Hypothalamus (tissue), 51 donors: ENCODE measurements at places on chromosomes 6 and 20.

DNA sequence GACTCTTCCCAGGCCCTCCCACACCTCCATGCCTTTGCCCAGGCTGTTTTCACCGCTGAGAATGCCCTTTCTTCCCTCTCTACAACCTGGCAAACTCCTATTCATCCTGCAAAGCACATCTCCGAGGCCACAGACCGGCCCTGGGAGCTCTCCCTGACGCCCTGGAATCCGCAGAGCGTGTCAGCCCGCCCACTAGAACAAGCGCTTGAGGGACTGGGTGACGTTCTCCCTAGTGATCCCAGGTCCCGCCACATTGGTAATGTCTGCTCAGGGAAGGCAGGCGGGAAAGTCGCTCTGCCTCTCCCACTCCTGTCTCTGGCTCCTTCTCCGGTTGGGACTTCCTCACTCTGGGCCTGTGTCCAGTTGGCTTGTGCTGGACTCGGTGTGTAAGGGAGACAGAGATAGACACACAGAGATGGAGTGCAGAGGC is 61.6 kb downstream of the SRC start:
- DNase-seq: no peak

DNA sequence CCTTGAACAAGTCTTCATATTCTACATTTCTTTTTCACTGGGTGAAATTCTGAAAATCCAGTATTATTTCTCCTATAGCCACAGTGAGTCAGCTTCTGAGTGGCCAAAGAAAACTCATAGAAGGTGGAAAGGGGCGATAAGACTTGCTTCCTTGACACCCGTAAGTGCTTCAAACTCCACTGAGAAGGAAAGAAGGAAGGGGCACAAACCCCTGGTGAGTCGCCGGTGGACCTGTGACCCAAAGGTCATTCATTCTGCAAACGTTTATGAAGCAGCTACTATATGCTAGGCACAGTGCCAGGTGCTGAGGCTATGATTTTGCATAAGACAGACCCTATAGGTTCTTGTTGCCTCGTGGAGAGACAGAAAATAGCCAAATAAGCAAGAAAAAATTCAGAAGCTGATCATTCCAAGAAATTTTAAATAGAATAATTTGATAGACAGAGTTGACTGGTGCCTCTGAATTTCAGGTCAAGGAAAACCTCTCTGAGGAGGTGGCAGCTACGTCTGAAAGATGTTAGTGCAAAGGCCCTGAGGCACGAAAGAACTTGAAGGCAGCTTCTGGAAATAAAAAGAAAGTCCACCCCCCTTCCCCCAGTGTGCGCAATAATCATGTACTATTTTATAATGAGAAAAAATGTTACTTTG is 118.2 kb downstream of the CD24 start:
- DNase-seq: no peak

- DNase-seq: no peak
These were observed 41.7 kb upstream of the PIM1 start for GRCh38 chr6:37127961-37128862.

GRCh38 chr6:120278689-120279396 is 929.3 kb upstream of the MAN1A1 start:
- no peak for DNase-seq

- DNase-seq: no peak
These were observed 36.5 kb downstream of the AKAP12 start for GRCh38 chr6:151276112-151276740.

GRCh38 chr6:89589297-89590025 is 49.1 kb downstream of the LYRM2 start:
- DNase-seq: no peak

- DNase-seq: no peak
These were observed 32.7 kb downstream of the LYRM2 start for GRCh38 chr6:89605861-89606260.

GRCh38 chr20:3174442-3175261 is 1.3 kb upstream of the LZTS3 start:
- DNase-seq: no peak

GRCh38 chr6:34459899-34460593 is 5.8 kb upstream of the PACSIN1 start:
- no peak for DNase-seq

DNA sequence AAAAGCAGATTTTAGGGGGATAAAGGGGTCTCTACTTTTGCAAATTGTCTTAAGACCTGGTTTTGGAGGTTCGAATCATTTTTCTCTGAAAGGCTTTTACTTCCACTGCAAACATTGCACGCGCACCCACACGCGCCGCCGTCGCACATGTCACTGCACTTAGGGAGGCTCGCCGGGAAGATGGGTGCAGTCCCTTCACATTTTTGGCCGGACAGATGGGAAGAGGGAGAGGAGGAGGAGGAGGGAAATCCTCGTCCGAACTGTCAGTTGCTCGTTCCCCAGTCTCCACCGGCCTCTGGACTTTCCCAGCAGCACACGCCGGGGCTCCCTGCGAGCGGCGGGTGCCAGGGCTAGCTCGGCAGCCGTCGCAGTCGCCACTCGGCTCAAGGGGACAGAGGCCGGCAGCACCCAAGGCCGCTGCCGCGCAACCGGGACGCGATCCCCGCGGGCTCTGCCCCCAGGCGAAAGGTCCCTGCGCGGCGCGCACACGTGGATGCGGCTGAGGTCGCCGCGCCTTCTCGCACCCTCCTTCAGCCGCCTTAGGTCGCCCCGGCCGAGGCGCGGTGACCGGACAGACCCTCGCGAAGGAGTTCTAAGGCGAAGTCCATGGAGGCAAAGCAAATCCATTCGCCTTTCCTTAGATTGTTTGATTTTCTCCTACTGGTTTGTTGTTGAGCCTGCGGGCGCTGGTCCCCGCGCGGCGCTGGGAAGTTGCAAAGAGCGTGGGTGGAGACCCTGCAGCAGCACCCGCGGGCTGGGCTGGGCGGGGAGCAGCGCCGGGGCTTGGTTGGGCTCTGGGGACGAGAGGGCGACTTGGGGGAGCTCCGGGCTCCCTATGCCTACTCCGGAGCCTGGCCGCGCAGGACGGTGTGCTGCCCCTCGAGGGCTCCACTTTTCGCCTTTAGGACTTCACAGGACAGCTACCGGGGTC is 1.2 kb downstream of the MYB start:
- DNase-seq: no peak

DNA sequence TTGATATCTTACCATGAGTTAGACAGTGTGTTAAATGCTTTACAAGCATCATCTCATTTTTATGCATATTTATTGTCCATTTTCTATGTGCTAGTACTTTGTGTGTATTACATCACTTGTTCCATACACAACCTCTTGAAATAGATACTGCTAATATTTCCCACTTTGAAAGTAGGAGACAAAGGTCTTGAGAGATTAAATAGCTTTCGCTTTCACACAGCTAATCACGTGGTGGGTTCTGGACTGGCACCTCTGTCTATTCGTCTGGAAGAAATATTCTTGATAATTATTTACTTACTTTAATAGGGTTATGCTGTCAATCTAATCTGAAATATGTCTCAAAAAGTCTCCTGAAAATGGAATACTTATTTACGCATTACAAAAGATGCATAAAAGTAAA is 30.2 kb downstream of the EPHA7 start:
- no peak for DNase-seq

DNA sequence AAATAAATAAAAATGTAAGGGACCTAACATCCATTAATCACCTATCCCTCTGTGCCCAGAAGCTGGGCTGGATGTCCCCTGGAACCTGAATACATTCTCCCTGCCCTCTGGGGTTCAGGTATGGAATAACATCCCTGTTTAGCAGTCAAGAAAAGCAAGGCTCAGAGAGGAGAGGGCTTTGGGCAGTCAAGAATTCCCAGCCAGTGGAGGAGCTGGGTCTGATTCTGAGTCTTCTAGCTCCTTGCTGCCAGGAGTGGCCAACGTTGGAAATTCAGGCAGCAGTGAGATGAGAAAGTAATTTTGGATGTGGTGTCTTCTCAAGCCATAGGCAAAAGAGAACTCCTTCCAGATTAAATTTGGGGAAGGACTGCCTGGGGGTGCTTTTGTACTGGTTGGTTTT is 42.6 kb upstream of the ZNFX1 start:
- no peak for DNase-seq

DNA sequence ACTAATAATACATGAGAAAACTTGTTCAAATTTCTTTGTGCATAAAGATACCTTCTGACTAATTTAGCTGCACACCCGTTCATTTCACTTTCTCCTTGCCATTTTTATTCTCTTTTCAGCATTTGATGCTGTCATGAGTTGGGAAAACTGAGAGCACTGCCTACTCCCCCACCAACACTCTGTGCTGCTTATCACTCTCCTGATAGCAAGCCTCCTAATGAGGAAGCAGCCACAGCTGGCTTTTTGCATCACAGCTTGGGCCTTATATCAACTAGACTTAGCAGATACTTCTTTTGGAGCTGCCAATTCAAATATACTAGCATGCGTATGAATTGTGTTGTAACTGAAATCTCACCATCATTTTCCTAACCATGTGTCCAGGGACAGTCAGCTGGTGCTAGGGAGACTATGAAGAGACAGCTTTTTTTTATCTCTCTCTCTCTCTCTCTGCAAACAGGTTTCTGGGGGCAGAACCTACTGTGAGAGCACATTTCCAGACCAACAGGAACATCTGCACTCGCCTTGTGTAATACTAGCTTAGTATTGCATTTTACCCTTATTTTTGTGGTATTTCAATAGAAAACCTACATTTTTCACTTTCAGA is 699.0 kb downstream of the KHDRBS2 start:
- no peak for DNase-seq

DNA sequence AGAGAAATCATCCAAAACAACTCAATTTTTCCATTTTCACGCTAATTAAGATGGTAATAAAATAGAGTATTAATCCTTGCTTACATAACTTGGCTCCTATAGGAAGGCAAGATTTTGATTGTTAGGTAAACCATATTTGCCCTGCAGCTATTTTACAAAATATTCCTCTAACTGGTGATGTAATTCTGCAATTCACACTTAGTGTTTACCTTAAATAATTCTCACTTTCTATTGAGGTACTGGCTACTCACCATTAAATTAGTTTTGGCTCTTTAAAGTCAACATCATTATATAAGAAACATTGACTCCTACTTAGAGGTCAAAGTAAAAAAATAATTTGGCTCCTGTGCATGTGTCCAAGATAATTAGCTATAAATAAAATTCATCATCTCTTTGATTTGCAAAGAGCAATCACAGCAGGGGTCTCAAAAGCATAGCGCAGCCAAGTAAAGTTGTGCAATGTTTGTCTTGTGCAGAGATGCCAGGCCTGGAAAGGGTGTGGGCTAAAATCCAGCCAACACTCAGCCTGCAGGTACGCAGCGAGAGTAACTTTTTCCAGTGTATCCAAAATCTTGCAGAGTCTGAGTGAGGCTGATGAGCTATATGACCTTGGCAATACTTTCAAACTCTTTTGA is 501.2 kb downstream of the MMUT start:
- DNase-seq: no peak

DNA sequence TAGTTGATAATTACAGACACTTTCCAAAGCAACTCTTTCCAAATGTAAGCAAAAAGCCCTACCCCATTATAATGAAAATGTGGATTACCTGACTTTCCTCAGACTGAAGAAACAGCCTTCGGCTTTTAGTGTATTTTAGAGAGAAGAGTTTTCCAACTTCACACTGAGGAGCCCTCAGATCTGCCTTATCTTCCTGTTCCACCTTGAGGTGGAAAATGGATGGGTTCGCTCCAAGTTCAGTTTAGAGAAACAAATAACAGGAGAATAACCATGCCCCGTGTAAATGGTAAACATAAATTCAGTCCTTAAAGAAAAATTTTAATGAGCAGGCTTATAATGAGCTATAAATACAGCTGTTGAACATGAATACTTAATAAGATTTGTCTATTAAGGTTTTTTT is 21.1 kb upstream of the MTHFD1L start:
- DNase-seq: no peak
